ENCODE measurements at places on chromosomes 2 and 18.
A peak's percentile ranks its signal among the peaks of the same experiment; 100 is the strongest.

- no peak for DNase-seq
Observed at GRCh38 chr2:60873381-60873780, 8.0 kb upstream of the REL start.

DNA sequence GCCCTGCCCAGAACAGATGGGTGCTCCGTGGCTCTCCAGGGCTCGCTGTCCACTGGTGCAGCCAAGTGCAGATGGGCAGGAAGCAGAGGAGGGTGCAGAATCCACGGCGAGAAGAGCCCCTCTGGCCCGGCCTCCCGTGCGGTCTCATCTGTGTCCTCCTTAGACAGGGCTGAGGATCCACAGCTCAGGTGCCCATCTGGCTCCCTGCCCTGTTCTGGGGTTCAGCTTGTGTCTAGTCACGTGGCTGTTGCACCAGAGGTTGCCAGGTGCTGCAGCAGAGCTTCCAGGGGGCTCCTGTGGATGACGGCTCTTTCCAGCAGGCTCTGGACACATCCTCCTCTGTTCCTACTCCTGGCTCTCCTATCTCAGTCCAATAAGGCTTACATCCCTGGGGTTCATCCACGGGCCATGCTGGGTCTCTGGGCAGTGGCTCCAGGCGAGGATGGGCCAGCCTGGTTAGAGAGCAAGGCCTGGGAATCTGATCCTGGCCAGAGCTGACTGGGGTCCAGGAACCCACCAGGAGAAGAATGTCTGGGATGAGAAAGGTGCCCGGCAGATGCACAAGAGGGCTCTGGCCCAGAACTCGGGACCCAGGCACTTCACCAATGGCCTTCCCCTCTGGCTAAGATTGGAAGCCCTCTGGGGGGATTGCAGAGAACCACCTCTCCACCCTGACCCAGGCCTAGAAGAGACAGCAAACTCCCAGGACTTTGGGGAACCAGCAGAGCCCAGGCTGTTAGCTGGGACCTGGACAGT, 116.3 kb upstream of the ID2 start:
- no peak for DNase-seq

DNA sequence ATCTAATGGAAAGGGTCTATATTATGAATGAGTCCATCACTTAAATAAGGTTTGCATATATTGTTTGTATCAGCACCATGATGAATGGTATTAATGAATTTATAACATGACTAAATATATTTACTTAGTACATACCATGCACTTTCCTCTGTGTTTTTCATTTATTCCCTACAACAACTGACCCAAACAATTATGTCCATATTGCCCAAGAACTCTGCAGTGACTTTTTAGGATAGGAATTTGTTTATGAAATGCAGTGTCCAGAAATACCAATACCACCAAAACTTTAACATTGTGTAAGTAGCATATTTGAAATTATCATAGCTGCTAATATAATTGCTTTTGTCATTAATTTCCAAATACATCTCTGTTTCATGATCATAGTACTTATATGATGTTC, 119.7 kb downstream of the WDR7 start:
- DNase-seq = no peak

DNA sequence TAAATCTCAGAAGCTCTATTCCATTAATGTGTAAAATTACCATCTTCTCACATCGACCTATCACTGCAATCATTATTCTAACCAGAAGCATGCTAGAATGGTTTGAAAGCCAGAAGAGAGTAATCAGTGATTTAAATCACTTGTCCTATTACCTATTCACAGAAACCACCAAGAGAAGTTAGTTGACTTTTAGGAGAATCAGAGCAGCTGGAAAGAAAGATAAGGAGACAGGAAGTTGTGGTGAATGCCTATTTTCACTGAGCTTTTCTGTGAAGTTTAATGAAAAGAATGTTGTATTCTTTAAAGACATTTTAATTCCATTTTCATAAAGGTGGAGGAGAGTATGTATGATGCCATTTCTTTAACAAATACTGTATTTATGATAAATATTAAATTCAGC, 352.6 kb upstream of the CRIM1 start:
- DNase-seq = peak; percentile 4

DNA sequence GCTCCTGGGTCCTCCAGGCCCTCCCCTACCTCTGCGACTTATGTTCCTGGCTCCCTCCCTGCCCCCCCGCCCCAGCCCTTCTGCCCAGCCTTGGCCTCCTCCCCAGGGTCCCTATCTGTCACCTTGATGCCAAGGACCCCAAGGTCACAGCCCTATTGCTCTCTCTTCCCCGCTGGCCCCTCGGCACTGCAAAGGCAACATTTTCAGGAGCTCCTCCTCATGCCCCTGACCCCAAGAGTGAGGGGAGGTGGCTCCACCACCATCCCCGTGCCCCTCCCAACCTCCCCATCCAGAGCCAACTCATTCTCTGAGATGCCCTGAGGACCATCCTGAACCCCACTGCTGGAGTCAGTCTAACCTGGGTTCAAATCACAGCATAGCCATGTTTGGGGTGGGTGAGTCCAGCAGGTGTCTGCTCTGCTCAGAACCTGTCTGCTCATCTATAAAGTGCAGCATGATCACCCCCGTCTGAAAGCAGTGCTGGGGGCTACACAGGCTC, 11.7 kb downstream of the LIMS2 start:
- DNase-seq = no peak

DNA sequence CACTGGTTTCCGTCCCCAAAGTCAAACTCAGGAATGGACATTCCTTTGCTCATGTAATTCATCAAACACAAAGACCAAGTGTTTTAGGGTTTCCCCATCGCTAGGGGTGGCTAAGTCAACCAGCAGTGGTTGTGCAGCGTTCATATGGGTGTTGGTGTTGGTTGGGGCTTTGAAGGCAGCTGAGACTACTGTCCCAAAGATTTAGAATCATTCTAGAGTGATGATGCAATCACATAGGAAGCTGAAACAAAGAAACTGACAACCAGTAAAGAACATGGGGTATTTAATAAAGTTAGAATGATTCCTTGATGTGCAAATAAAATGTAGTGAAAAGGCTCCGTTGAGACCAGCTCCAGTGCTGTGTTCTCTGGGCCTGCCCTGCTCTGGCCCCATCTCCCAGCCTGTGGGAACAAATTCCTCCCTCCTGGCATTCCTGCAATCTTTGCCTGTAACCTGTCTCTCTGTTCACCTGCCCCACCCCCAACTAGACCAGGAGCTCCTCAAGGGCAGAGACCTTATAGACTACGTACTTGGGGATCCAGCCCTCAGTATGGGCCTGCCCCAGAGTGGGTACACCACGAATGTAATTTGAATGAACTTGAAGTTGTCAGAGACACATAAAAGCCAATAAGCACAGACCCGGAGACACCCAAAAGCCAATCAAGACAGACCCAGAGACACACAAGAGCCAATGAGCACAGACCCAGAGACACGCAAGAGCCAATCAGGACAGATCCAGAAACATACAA, 191.7 kb upstream of the TWIST2 start:
- no peak for DNase-seq

- no peak for DNase-seq
Observed at GRCh38 chr2:176774766-176775451, 437.7 kb upstream of the HNRNPA3 start.

DNA sequence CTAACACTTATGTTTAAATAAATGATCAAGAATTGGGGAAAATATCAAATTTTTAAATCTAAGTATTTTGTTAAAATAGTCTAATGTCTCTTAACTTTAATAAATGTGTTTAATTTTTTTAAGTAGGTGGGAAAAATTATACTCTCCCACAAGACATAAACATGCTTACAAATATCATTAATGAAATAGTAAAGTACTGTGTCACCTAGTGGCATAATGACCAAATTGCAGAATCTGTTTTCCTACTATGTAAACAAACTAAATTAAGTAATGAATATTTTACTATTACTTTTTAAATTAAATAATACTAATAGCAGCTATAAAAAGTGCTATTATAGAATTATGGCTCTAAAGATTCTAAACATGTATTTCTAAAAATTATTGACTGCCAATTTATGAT, 52.0 kb upstream of the CHAC2 start:
- DNase-seq = peak; percentile 35

DNA sequence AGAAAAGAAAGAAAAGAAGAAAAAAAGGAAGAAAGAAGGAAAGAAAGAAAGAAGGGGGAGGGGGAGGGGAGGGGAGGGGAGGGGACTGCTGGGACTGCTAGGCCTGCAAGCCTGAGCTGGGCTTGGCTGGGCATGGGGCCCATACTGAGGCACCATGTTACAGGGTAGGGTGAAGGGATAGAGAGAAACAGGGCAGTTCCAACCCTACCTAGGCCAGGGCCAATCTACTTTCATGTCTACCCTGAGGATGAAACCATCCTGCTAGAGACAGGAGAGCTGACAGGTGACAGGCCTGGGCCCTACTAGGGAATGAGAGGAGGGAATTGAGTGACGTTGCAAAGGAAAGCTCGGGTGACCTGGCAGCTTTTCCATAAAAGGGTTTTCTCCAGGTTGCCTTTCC, 41.7 kb downstream of the TEX44 start:
- DNase-seq = no peak

GRCh38 chr2:160837416-160837815, 322.8 kb upstream of the TANK start:
- no peak for DNase-seq

- DNase-seq = no peak
Observed at GRCh38 chr2:72982781-72983499, 65.6 kb downstream of the EMX1 start.

DNA sequence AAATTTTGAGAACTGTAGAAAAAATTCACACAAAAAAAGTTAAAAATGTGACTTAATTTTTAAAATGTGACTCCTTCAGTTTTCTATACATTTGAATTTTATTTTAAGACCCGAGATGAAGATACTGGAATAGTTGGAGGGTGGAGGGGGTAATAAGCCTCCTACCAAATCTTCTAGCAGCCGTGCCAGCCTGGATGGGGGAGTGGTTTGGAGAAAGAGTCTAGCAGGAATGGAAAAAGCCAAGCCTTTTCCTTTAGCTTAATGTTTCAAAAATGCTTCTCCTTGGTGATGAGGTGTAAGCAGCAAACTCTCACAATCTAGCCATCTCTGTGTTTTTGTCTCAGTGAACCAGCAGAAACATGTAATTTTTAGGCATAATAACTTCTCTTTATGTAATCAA, 14.7 kb downstream of the CASP8 start:
- DNase-seq = no peak
